T-cell (primary cell): ENCODE measurements at places on chromosomes 13 and 19. TPM values are rescaled to one million over a fixed set of nuclear protein-coding genes. Genes with fewer than 3 reads are reported as not detected.
A peak's percentile ranks its signal among the peaks of the same experiment; 100 is the strongest.

- H3K27me3 ChIP-seq, result no peaks in the 10 kb centered on the region
- no peaks in the 10 kb centered on the region for H3K4me1 ChIP-seq
- peaks cover 97% of the 10 kb centered on the region for H3K36me3 ChIP-seq
- no peak overlapping the region for H3K27ac ChIP-seq
Measured at GRCh38 chr19:35729763-35730162, 12.0 kb downstream of the KMT2B start.

GRCh38 chr13:77786695-77787287, 89.3 kb downstream of the SLAIN1 start:
- no peaks in the 10 kb centered on the region for H3K36me3 ChIP-seq
- peaks cover 16% of the 10 kb centered on the region for H3K27me3 ChIP-seq
- no peak overlapping the region for H3K27ac ChIP-seq
- no peak overlapping the region for H3K4me3 ChIP-seq
- no peak for DNase-seq

DNA sequence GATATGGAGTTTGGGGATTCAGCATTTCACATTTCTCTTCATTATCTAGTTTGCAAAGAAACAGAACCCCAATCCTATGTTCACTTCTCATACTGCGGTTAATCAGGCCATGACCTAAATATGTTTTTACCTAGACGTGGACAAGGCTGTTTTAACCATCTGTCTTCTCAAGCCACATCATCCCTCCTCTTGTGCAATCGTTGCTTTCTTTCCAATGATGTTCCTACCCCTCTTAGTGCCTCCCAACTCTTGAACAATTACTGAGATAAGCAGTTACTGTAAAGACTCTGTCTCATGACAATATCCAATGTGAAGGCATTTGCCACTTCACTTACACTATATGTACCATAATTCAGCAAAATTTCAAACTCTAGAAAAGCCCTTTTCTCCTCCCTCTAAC, 406.2 kb downstream of the LIG4 start:
- H3K27me3 ChIP-seq, result no peaks in the 10 kb centered on the region
- H3K27ac ChIP-seq, result no peak overlapping the region
- no peak for DNase-seq
- no peak overlapping the region for H3K4me3 ChIP-seq
- no peaks in the 10 kb centered on the region for H3K4me1 ChIP-seq

Gene PSG7
- not detected for total RNA-seq

Gene KMT5C
- 30.7 TPM for total RNA-seq

- peak overlapping the region; percentile 73 for H3K27ac ChIP-seq
- peaks cover 40% of the 10 kb centered on the region for H3K4me1 ChIP-seq
- H3K27me3 ChIP-seq, result no peaks in the 10 kb centered on the region
Measured at GRCh38 chr19:13149628-13150186, 468 bp downstream of the STX10 start.

DNA sequence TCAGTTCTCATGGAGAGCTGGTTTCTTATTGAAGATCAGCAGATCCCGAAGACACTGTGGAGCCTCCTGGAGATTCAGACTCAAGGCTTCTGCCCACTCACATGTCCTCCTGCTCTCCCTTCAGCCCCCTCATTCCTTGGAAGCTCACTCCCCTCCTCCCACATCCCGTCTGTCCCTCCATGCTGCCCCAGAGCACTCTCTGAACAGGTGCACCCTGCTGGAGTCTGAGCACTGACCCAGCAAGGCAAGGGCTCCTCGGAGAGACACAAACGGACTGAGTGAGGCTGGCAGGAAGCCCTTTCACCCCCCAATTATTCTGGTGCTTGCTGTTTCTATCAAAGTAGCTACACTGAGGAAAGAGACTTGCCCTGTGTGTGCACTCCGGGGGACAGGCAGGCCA, 374.0 kb downstream of the UQCRFS1 start:
- H3K27me3 ChIP-seq, result peaks cover 12% of the 10 kb centered on the region
- no peak overlapping the region for H3K4me3 ChIP-seq
- H3K4me1 ChIP-seq, result no peaks in the 10 kb centered on the region
- H3K27ac ChIP-seq, result no peak overlapping the region
- H3K36me3 ChIP-seq, result no peaks in the 10 kb centered on the region

Gene PTOV1
- 165 TPM for total RNA-seq

GRCh38 chr19:6728346-6728745, 7.9 kb upstream of the C3 start:
- H3K4me3 ChIP-seq, result no peak overlapping the region
- peaks cover 3% of the 10 kb centered on the region for H3K4me1 ChIP-seq
- H3K27ac ChIP-seq, result no peak overlapping the region
- H3K27me3 ChIP-seq, result no peaks in the 10 kb centered on the region
- no peak for DNase-seq
- H3K36me3 ChIP-seq, result peaks cover 8% of the 10 kb centered on the region

Gene ZNF682
- 8.1 TPM for total RNA-seq

Gene FSD1
- total RNA-seq, result 2.8 TPM

DNA sequence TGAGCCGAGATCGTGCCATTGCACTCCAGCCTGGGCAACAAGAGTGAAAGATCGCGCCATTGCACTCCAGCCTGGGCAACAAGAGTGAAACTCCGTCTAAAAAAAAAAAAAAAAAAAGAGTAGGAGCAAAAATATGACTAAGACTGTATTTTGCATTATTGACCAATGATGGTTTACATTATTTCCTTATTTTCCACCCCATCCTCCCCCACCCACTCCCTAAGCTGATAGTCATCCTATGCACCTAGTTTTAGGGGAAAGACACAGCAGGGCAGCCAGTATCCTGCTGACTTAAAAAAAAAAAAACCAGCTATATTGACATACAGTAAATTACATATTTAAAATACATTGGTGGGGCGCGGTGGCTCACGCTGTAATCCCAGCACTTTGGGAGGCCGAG, 25.1 kb downstream of the VAV1 start:
- H3K4me1 ChIP-seq, result peaks cover 27% of the 10 kb centered on the region
- H3K27ac ChIP-seq, result no peak overlapping the region

GRCh38 chr19:1408300-1409203, 1.2 kb downstream of the DAZAP1 start:
- H3K27ac ChIP-seq, result peak overlapping the region; percentile 92
- DNase-seq, result peak; percentile 63
- H3K27me3 ChIP-seq, result no peaks in the 10 kb centered on the region
- H3K4me1 ChIP-seq, result peaks cover 19% of the 10 kb centered on the region
- peaks cover 19% of the 10 kb centered on the region for H3K36me3 ChIP-seq

DNA sequence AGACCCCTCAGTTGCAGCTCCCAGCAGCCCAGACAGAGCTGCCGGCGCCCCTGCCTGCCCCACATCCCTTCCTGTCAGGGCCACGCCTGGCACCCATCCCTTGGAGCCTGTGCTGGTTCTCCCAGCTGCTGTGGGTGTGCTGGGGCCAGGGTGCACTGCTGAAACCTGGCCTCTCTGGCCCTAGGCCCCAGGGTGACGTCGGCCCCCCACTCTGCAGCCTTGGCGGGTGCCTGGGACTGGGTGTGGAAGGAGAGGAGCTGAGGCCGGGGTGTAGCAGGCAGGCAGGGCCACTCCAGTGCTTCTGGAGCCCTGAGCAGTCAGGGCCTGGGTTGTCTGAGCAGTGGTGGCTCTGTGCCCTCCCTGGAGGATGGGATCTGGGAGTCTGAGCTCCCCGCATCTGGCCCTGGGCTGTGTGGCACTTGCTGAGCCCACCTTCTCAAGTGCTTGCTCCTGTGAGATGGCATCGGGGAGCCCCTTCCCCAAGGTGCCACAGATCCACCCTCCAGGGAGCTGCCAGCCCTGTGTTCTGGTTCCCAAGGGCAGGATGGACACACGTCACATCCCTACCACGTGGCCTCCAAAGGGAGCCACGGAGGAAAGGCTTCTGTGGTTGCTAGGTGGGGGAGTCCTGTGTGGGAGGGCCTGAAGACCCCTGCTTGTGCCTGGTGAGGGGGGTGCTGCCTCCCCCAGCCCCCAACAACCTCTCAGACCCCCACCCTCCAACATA, 5.2 kb downstream of the PLEKHJ1 start:
- DNase-seq, result no peak
- no peak overlapping the region for H3K27ac ChIP-seq
- no peak overlapping the region for H3K4me3 ChIP-seq
- peaks cover 32% of the 10 kb centered on the region for H3K36me3 ChIP-seq
- H3K4me1 ChIP-seq, result peaks cover 32% of the 10 kb centered on the region
- H3K27me3 ChIP-seq, result no peaks in the 10 kb centered on the region

GRCh38 chr19:43331435-43332010, 22.0 kb upstream of the CD177 start:
- H3K4me3 ChIP-seq, result no peak overlapping the region
- no peaks in the 10 kb centered on the region for H3K27me3 ChIP-seq
- H3K4me1 ChIP-seq, result peaks cover 2% of the 10 kb centered on the region
- no peaks in the 10 kb centered on the region for H3K36me3 ChIP-seq

DNA sequence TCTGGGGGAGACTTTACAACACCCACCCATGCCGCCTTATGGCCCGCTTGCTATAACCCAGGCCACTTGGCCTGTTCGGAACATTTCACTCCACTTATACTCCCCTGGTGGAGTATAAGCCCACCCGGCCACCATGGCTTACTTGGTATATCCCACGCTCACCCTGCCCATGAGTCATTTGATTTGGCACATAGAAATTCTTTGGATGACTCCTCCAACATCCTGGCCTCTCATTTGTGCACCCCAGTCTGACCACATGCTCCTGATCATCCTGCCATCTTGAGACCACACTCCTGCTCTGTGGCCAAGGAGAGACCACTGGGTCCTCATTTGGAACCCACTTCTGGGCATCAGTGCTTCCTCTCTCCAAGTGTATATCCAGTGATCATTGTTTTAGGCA, 5.2 kb downstream of the SPACA6 start:
- H3K27ac ChIP-seq, result no peak overlapping the region
- H3K27me3 ChIP-seq, result no peaks in the 10 kb centered on the region
- DNase-seq, result no peak
- peaks cover 13% of the 10 kb centered on the region for H3K4me1 ChIP-seq
- no peaks in the 10 kb centered on the region for H3K36me3 ChIP-seq

- H3K36me3 ChIP-seq, result no peaks in the 10 kb centered on the region
- no peaks in the 10 kb centered on the region for H3K27me3 ChIP-seq
- no peak overlapping the region for H3K27ac ChIP-seq
- no peak for DNase-seq
- H3K4me1 ChIP-seq, result no peaks in the 10 kb centered on the region
Measured at GRCh38 chr19:10045371-10045770, 32.1 kb downstream of the RDH8 start.

Gene TUBA3C
- total RNA-seq, result not detected

Gene CCL25
- total RNA-seq, result not detected
